ENCODE measurements at places on chromosomes 6 and 20.

DNA sequence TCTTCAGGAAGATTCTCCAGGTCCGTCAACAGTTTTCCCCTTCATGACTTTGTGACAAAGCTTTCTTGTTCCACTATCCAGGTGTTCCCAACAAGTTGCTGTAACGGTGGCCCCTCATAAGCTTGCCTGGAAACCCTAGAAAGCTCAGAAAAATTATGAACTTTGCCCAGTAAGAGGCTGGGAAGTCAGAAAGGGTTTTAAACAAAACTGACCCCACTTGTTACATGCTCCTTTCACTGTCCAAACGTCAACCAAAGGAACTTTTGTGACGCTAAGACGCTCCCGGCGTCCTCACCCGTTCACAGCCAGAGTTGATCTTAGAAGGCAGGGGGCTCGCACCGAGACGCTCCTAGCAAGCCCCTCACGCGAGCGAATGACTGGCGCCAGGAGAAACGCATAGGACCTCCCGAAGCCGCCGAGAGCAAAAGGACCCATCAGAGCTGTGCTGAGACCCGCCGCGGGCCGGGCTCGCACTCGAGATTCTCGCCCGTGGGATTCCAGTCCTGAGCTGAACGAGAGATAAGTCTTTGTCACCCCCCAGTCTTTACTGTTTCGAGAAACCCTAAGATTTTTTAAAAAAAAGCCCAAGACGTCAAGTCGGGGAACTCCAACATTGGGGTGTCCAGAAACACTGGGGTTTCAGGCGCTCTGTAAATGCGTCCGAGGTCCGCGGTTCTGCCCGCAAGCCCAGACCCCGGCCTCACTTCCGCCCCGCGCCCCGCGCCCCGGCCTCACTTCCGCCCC is 544 bp upstream of the ACAT2 start:
- no peak for DNase-seq

GRCh38 chr6:96537726-96538125 is 16.1 kb downstream of the UFL1 start:
- no peak for DNase-seq

DNA sequence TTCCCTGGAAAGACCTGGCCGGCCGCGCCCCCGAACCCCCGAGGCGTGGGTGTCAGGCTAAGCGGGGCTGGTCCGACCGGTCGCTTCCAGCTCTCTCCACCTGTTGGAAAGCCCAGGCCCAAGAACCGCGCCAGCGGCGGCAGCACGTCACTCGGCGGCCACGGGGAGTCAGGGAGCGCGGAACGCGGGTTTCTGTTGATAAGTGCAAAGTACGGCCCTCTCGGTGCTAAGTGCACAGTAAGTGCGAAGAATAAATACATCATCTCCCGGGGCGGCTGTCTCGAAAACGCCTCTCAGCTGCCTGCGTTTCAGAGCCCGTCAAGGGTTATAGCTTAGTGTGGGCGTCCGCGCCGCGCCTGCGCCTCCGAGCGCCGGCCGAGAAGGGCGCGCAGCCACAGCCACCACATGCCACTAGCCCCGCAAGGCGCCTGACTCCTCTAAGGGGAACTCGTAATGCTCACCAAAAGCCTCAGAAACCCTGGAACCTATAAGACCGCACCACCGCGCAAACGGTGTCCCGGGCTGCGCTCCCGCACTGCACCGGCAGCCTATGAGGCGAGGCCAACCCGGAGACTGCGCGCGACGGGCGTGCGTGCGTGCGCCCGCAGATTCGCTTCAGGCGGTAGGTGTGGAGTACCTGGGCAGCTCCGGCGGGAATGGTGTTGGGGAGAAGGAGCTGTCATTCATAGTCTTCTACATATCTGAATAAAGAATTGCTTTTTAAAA is 9.2 kb upstream of the TBX18 start:
- no peak for DNase-seq

DNA sequence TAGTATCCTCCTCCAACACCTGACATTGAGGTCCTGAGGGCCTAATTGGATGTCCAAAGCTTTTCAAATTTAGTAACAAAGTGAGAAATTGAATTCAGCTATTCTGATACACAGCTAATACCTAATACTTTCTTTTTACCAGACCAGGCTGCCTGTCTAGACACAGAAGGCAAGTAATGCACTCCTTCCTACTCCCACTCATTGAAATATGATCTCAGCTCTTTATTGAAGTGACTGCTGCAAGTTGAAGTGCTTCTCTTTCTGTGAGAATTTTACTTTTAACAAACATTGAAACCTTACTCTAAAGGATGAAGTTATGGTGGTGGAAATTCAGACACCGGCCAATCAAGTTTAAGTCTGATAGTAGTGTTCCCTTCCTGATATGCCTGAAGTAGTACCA is 90.8 kb upstream of the OGFRL1 start:
- no peak for DNase-seq
